CD4-positive, alpha-beta T cell treated with Interleukin-15 for 4 hours (primary cell): ENCODE measurements at places on chromosomes 13 and 19.

- no peak for DNase-seq
Observed at GRCh38 chr13:31322026-31322425, 122.3 kb downstream of the B3GLCT start.

DNA sequence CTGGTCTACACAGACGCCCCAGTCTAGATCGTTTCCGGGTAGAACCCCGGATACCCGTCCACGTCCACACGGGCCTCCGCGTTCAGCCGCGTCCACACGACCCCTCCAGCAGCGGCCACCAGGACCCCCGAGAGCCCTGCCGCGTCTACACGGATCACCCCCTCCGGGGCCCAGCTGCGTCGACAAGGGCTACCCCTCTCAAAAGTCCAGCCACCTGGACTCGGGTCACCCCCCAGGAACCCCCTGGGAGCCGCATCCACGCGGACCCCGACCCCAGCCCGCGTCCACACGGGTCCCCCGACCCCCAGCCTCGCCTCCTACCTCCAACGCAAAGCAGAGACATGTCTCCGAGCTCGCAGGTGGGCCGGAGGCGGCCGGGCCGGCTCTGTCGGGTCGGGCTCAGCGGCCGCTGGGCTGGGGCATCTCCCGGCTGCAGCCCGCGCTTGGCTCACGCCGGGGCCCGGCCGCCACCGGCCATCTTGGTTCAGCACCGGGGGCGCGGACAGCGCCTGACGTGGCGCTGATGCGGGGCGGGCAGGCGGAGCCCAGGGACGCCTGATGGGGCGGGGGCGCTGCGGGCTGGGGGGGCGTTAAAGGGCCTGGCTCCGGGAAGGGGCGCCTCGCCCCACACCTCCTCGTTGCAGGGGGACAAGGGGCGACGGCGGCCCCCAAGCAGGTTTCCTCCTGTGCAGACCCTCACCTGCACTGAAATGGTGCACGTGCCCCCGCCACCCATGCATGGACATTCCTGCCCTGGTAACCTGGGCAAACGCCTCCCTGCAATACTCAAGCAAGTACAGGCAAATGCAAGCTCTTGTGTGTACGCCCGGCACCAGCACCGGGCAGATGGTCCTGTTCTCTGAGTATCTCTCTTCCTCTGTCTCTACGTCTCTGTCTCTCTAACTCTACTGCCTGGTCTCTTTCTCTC lies at the start of gene UNC13A:
Gene UNC13A, minus strand, starts transcription at position 498 of the 928 bp plus-strand sequence. Its CDS starts 155 bp downstream, at position 343.
- DNase-seq, result peak; percentile 16

GRCh38 chr13:94251831-94252608 lies 227.5 kb downstream of the DCT start:
- DNase-seq, result no peak

DNA sequence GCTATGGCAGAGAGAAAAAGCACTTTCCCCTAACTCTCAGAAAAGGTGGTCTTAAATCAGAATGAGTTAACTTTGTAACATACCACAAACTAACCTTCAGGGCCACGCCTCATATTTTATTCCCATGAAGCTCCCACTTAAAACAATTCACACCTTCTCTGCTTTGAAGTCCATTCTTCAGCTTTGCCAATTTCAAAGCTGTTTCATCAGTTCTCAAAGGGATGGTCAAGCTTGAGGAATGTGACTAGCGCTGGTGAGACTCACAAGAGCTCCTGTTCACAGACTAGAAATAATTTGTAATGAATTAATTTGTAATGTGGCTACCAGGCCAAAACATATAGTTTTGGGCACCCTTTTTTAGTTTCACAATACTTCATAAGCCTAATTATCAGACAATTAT lies 68.2 kb downstream of the STK24 start:
- no peak for DNase-seq

DNA sequence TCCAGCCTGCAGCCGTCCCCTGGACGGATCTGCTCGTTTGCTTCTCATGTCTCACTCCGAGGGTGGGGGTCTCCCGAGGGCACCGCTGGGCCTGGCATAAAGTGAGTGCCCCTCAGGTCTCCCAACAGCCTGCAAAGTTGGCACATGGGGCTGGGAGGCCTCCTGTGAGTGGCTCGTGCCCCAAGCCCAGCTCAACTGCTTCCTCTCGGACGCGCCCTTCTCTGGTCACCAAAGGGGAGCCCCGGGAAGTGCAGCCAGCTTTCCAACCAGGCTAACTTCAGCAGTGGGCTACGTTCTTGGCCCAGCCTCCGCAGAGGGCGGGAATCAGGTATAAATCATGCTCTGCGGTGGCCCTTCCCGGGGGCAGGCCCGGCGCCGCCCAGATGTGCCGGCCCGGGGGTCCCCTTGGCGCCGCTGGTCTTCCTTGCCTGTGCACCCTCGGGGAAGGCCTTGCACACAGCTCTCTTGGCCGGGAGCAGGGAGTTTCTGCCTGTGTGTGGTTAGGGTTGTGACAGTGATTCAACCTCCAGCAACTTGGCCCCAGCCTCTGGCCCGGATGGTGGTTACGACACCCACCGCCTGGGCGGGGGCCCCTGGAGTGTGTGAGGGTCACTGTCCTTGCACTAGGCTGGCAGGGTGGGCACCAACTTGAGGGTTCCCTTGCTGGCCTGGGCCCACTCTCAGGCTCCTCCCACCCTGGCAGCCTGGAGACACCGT lies 20.7 kb downstream of the CEBPG start:
- no peak for DNase-seq

- DNase-seq, result no peak
Observed at GRCh38 chr13:105814219-105814901, 721.1 kb downstream of the EFNB2 start.

DNA sequence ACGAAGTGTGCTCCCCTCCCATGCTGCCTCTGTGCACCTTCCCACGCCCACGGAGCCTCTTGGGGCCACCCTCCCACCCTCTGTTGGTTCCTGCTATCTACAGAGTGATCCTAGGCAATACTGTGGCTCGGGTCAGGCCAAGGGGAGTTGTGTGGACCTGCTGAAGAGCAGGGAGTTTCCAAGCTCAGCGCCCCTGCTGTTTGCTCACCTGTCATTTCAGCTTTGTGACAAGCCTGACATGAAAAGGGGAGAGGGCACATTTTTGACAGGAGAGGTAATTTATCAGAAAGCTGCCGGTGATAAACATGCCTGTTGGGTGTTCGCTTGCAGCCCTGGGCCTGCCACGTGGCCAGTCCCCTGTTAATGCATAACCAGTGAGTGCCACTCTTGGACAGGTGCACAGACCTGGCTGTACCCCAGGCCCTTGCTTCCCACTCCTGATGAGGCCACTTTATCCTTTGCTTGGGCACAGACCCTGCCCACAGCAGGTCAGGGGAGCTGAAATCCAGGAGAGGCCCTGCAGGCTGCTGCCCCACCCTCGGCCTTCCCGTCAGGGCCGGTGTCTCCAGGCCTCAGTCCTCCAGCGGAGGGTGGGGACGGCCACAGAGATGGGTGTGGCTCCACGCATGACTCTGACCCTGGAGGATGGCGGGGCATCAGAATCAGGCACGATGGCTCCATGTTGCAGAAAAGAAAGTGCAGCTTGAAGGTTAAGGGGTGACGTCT lies 201.5 kb upstream of the GPR12 start:
- no peak for DNase-seq

GRCh38 chr19:5336195-5336965 lies 4.2 kb downstream of the PTPRS start:
- DNase-seq, result no peak

GRCh38 chr13:46172531-46172991 lies 9.4 kb downstream of the LCP1 start:
- DNase-seq, result peak; percentile 67

DNA sequence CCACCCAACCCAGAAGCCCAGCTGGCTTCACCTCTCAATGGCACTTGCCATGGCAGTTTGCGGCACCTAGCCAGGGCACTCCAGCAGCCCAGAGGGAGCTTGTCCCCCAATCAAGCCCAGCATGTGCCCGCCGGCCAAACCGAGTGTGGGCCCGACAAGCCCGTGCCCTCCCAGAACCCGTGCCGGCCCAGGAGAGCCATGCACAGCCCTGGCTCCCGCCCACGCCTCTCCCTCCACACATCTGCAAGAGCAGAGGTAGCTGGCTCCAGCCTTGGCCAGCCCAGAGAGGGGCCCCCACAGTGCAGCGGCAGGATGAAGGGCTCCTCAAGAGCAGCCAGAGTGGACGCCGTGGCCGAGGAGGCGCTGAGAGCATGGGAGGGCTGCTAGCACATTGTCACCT lies 2278.0 kb upstream of the PCDH20 start:
- no peak for DNase-seq

GRCh38 chr13:85969331-85969730 lies 170.1 kb upstream of the SLITRK6 start:
- DNase-seq, result no peak
